ENCODE measurements at places on chromosomes 5 and 9. TPM values are rescaled to one million over a fixed set of nuclear protein-coding genes. Genes with fewer than 3 reads are reported as not detected.
A peak's percentile ranks its signal among the peaks of the same experiment; 100 is the strongest.

- no peaks in the 10 kb centered on the region for H3K36me3 ChIP-seq
- no peaks in the 10 kb centered on the region for H3K4me1 ChIP-seq
- H3K27me3 ChIP-seq = no peaks in the 10 kb centered on the region
- DNase-seq = no peak
- no peak overlapping the region for H3K27ac ChIP-seq
These were observed 44.1 kb upstream of the ANKRD33B start for GRCh38 chr5:10519729-10520128.

GRCh38 chr9:136424750-136425362 is 14.4 kb downstream of the PMPCA start:
- no peaks in the 10 kb centered on the region for H3K4me1 ChIP-seq
- H3K4me3 ChIP-seq = no peak overlapping the region
- no peak for DNase-seq
- no peak overlapping the region for H3K27ac ChIP-seq
- no peaks in the 10 kb centered on the region for H3K36me3 ChIP-seq

DNA sequence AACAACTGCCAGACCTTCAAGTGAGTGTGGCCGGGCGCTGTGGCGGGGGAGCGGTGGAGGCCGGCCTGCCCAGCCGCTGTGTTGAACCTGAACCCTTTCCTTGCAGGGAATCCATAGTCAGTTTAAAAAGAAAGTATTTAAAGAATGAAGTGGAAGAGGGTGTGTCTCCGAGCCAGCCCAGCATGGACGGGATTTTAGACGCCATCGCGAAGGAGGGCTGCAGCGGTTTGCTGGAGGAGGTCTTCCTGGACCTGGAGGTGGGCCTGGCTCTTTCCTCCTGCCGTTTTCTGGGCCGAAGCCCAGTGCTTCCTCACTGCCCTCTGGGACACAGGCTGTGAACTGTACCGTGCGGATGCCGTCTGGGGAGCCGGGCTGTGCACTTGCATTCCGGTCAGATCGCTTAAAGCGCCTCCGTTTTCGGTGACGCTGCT is 19.1 kb downstream of the EXOC3 start:
- DNase-seq = peak; percentile 6
- no peak overlapping the region for H3K27ac ChIP-seq
- H3K36me3 ChIP-seq = peaks cover 39% of the 10 kb centered on the region
- no peaks in the 10 kb centered on the region for H3K27me3 ChIP-seq
- no peak overlapping the region for H3K4me3 ChIP-seq

Gene IL5
- not detected for polyA plus RNA-seq

Gene HMCN2
- polyA plus RNA-seq = 5.3 TPM

Gene FOXD1
- 0.14 TPM for polyA plus RNA-seq

Measured in pancreas (tissue), 10 donors.